ENCODE measurements at places on chromosomes 1 and 21. TPM values are rescaled to one million over a fixed set of nuclear protein-coding genes. Genes with fewer than 3 reads are reported as not detected.

DNA sequence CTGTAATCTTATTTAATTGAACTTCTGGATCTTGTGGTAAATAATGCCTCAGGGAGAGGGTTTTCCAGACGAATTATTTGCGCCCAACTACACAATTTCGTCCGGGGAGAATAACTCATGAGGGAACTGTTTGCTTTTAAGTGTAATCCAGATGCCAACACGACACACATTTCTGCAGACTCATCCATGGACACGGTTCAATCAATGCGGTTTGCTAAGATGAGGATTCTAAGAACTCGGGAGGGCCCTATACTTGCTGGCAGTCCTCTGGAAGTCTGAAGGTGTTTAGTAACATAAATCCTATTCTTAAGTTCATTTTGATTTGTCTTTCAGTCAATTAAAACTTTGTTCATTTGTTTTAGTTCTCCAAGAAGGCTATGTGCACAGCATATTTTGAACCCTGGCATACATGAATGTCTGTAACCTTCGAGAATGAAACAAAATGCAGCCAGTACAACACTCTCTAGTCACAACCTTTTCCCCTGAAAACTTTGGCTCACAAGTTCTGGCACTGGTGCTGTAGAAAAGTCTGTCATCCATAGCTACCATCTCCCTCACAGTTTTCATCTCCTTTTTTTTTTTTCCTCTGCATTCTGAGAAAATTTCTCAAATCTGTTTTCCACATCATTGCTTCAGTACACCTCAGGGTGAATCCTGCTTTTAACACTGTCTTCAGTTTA is 38.8 kb downstream of the DIPK1A start:
- no peak overlapping the region for H3K4me3 ChIP-seq
- H3K27me3 ChIP-seq: no peaks in the 10 kb centered on the region
- no peak for DNase-seq
- H3K4me1 ChIP-seq: peaks cover 5% of the 10 kb centered on the region
- peaks cover 8% of the 10 kb centered on the region for H3K36me3 ChIP-seq
- no peak overlapping the region for H3K27ac ChIP-seq

GRCh38 chr1:247357781-247358211 is 26.1 kb upstream of the ZNF496 start:
- peaks cover 40% of the 10 kb centered on the region for H3K4me1 ChIP-seq
- peak overlapping the region; percentile 11 for H3K27ac ChIP-seq
- no peaks in the 10 kb centered on the region for H3K27me3 ChIP-seq
- DNase-seq: no peak
- H3K36me3 ChIP-seq: no peaks in the 10 kb centered on the region

Gene ADAMTSL4
- total RNA-seq: 18.0 TPM

DNA sequence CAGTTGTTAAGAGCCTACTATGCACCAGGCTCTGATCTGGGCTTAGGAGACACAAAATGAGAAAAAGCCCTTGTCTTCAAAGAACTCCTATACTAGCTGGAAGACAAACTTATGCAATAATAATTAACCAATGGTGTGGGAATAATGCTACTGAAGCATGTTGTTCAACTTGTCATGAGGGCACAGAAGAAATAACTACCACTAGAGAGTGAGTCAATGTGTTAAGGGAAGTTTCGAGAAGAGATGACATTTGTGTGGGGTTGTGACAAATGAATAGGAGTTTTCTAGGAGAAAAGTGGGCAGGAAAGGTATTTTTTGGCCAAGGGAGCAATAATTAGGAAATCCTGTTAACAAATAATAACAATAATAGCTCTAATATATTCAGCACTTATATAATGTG is 205.0 kb downstream of the PDE4B start:
- H3K36me3 ChIP-seq: no peaks in the 10 kb centered on the region
- no peak overlapping the region for H3K27ac ChIP-seq
- peaks cover 22% of the 10 kb centered on the region for H3K27me3 ChIP-seq
- DNase-seq: no peak

DNA sequence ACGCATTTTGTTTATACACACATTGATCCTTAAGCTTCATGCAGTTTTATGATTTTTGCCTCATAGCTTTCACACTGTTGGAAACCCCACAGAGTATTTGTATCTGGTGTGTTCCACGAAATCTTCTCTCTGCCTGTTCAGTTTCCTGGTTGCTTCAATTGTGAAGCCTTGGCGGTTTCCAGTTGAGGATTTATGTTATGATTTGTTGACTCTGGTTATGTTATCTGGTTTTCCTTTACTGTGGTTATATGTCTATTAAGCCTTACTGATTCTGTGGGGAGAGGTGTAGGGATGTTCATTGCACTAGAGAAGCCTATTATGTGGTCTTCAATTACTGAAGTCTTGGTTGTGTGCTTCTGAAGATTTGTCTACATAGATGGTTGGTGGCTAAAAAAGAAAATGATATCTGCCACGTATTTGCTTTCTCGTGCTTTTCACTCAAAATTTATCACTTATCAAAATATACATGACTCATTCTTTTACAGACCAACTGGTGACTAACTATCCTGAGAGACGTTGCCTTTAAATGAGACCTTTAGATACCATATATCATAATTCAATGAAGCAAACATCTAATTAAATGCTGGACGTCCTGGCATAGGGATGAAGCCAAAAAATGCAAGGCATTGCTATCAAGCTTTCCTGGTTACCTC is 488.0 kb upstream of the B3GALT2 start:
- no peak overlapping the region for H3K27ac ChIP-seq
- no peaks in the 10 kb centered on the region for H3K4me1 ChIP-seq
- H3K36me3 ChIP-seq: no peaks in the 10 kb centered on the region
- H3K27me3 ChIP-seq: no peaks in the 10 kb centered on the region
- no peak for DNase-seq
- H3K4me3 ChIP-seq: no peak overlapping the region

DNA sequence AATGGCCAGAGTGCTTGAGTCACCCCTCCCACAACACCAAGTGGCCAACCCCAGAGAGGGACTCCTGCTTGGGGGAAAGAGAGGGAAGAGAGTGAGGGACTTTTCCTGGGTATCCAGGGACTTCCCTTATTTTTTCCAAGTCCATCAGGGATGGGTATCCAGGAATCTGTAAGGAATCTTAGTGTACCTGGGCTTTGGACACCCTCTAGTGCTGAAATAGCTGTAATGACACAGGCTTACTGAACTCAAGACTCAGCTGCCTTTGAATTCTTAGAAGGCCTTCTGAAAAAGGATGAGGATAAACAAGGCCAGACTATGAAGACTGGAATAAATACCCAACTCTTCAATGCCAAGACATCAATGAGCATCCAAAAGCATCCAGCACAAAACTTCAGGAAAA is 12.0 kb downstream of the TSHB start:
- no peak for DNase-seq
- peaks cover 3% of the 10 kb centered on the region for H3K36me3 ChIP-seq
- H3K4me3 ChIP-seq: no peak overlapping the region
- H3K27me3 ChIP-seq: peaks cover 7% of the 10 kb centered on the region
- H3K27ac ChIP-seq: no peak overlapping the region
- no peaks in the 10 kb centered on the region for H3K4me1 ChIP-seq

Gene LCE1B
- total RNA-seq: not detected

DNA sequence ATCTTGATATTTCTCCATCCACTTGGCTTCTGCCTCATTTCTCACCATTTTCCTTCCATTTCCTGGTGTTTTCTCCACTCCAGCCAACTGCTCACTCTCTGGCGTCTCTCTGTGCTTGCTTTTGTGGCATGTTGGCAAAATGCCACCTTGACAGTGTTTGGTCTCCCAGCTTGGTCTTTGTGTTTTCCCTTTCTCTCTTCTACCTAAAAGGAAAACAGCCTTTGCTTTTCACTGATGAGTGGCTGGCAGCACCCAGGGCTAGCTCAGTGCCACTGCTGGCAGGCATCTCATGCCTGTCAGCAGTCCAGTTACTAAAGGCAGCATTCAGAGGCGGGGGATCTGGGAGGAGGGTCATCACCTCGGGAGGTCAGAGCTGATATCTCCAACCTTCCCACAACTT is 55.3 kb upstream of the DSCAM start:
- no peaks in the 10 kb centered on the region for H3K36me3 ChIP-seq
- no peak overlapping the region for H3K27ac ChIP-seq
- peaks cover 22% of the 10 kb centered on the region for H3K27me3 ChIP-seq
- H3K4me3 ChIP-seq: no peak overlapping the region
- H3K4me1 ChIP-seq: no peaks in the 10 kb centered on the region
- no peak for DNase-seq

DNA sequence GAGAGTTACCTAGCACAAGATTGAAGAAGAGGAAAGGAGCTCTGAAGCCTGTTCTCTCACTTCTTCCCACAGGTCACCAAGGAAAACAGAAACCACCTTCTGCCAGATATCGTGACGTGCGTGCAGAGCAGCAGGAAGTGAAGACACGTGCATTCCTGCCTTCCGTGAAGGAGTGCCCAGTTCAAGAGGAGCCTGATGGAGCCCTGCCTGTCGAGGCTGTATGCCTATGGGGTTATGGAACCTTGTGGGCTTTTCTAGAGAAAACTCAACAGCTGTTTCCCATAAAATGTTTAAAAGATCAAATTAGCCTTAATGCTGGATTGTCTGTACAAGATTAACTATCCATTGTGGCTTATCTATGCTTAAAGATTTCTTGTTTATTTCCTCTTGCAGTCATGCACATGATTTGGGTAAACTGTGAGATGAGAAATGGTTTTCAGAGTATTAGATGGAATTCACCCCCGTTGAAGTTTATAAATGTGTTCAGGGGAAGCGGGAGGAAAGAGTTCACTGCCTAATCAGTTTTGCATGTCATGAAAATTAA is 27.8 kb downstream of the NTPCR start:
- H3K4me3 ChIP-seq: no peak overlapping the region
- peak overlapping the region; percentile 40 for H3K27ac ChIP-seq
- H3K36me3 ChIP-seq: peaks cover 43% of the 10 kb centered on the region
- DNase-seq: no peak

Gene S100A5
- total RNA-seq: not detected

Measured in mesothelial cell of epicardium (in vitro differentiated cells).